ENCODE measurements at places on chromosomes 2 and 18.

DNA sequence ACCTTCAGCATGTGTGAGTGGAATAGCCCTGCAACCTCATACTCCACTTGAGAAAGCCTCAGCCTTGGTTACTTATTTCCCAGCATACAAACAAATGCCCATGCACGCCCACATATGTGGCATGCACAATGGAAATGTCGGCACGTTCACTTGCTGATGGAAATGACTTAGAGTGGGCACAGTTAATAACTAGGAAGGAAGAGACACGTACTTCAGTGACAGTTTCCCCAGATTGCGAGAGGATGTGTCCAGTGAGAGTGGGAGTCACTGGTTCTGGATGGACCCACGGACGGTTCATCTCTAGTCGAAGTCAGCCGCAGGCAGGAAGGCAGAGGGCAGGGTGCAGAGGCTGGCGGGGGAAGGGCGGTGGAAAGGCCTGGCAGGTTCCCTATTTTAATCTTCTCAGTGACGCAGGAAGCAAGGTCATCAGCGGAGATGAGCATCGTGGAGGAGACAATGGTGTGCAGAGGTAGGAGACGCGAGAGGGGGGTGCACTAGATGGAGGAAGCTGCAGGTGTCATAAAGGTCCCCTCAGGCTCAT is 350.7 kb upstream of the MYT1L start:
- DNase-seq = no peak

- DNase-seq = no peak
These were observed 84.4 kb downstream of the ARHGEF4 start for GRCh38 chr2:130921164-130921476.

- DNase-seq = no peak
These were observed 1102.4 kb upstream of the ZEB2 start for GRCh38 chr2:145622285-145622684.

DNA sequence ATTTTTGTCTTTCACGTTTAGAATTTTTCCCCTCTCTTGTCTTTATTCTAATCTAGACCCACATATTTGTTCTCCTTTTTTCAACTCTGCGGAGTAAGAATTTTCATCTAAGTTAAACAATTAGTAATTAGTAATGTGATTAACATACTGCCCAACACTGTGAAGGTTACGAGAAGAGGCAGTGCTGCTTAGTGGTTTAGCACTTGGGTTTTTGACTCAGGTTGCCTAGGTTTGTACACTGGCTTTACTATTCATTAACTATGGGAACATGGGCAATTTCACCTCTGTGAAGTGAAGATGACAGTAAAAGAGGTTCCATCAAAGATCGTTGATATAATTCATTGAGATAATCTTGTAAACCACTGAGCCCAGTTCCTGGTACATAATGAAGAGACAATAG is 82.2 kb upstream of the PNPT1 start:
- no peak for DNase-seq

DNA sequence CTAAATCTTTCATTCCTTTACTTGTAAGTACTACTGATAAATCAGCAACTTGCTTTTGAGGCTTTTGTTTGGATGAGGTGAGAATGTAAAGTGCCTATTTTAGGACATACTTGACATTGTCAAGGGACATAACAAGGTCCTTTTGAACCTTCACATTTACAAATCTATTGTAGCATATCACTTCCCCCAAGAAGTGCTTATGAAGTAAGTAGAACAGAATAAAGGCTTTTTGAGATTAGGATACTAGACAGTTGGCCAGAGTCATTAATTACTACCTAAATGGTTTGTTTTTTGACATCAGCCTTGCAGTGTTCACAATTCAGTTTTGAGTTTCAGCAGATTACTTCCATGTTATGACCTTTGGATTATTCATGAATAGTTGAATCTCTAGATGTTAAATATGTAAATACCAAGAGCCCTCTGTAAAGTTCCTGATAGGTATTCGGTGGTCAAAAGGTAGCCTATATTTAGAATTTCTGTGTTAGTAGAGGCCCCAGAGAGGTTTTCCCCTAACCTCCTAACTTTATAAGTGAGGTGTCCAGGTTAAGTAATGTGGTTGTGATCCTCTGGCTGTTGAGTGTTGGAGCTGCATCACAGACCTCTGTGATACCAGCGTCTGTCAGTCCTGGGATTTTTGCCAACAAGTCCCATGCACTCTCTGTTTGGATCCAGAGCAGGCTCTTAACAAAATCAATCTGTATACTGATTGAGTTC is 67.2 kb downstream of the LCLAT1 start:
- peak; percentile 49 for DNase-seq

DNA sequence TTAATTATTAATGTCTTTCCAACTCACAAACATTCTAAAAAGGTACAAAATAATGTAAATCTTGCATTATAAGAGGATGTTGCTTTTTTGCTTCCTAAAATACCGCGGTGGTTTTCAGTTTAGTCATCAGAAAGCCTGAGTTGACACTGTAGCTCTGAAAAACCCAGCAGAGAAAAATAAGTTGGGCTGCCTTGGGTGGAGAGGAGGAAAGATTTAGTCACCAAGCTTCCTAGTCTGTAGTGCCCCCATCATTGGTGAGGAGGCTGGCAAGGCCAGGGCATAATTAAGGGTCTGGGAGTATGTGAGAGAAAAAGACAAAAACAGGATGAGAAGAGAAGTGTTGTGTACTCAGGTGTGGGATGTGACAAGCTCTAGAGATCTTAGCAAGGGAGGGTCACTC is 5.7 kb downstream of the PTPRM start:
- no peak for DNase-seq

GRCh38 chr2:99956232-99957030 is 186.0 kb downstream of the AFF3 start:
- no peak for DNase-seq

- no peak for DNase-seq
These were observed 238.8 kb downstream of the TPGS2 start for GRCh38 chr18:36589857-36590543.
